Pancreas (tissue), 10 donors: ENCODE measurements at places on chromosomes 12 and 14. TPM values are rescaled to one million over a fixed set of nuclear protein-coding genes. Genes with fewer than 3 reads are reported as not detected.

The C12orf60 gene
- 0.51 TPM for total RNA-seq

GRCh38 chr12:117513353-117513752 lies 151.9 kb upstream of the NOS1 start:
- peak; percentile 22 for DNase-seq
- no peaks in the 10 kb centered on the region for H3K27me3 ChIP-seq
- H3K4me1 ChIP-seq, result peaks cover 16% of the 10 kb centered on the region
- H3K36me3 ChIP-seq, result no peaks in the 10 kb centered on the region

- DNase-seq, result no peak
- no peaks in the 10 kb centered on the region for H3K4me1 ChIP-seq
- no peaks in the 10 kb centered on the region for H3K36me3 ChIP-seq
- H3K27me3 ChIP-seq, result no peaks in the 10 kb centered on the region
- no peak overlapping the region for H3K27ac ChIP-seq
Observed at GRCh38 chr14:81406863-81407262, 6.7 kb upstream of the STON2 start.

- H3K4me1 ChIP-seq, result no peaks in the 10 kb centered on the region
- peaks cover 8% of the 10 kb centered on the region for H3K27me3 ChIP-seq
- H3K36me3 ChIP-seq, result no peaks in the 10 kb centered on the region
- no peak for DNase-seq
- H3K27ac ChIP-seq, result no peak overlapping the region
Observed at GRCh38 chr14:78638926-78639325, 468.8 kb downstream of the NRXN3 start.

- H3K27ac ChIP-seq, result no peak overlapping the region
- DNase-seq, result peak; percentile 61
- no peak overlapping the region for H3K4me3 ChIP-seq
- H3K27me3 ChIP-seq, result no peaks in the 10 kb centered on the region
Observed at GRCh38 chr12:51752234-51752889, 96.2 kb downstream of the FIGNL2 start.

DNA sequence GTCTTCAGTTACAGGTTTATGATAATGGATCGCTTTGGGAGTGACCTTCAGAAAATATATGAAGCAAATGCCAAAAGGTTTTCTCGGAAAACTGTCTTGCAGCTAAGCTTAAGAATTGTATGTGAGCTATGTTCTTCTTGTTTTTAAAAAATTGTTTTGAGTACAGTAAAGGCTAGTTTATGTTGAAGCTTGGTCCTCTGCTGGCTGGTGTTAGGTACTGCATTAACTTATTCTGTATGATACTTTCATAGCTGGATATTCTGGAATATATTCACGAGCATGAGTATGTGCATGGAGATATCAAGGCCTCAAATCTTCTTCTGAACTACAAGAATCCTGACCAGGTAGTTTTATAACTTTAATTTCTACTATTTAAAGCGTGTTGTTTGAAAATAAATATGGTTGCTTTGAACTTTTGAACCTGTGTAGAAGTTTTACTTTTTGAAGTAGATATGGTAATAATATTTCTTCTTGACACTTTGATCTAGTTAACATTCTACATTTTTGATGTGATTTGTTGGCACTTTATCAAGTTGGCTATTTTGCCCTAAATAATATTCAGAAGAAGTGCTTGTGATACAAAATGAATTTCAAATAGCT lies 55.7 kb downstream of the VRK1 start:
- no peaks in the 10 kb centered on the region for H3K36me3 ChIP-seq
- DNase-seq, result no peak
- H3K4me3 ChIP-seq, result no peak overlapping the region
- no peaks in the 10 kb centered on the region for H3K27me3 ChIP-seq
- H3K4me1 ChIP-seq, result no peaks in the 10 kb centered on the region

- H3K4me1 ChIP-seq, result peaks cover 28% of the 10 kb centered on the region
- no peak overlapping the region for H3K4me3 ChIP-seq
- H3K27me3 ChIP-seq, result no peaks in the 10 kb centered on the region
Observed at GRCh38 chr14:68547305-68548193, 245.3 kb downstream of the ZFP36L1 start.

- H3K27me3 ChIP-seq, result no peaks in the 10 kb centered on the region
- no peaks in the 10 kb centered on the region for H3K36me3 ChIP-seq
- peak; percentile 86 for DNase-seq
- peak overlapping the region; percentile 78 for H3K4me3 ChIP-seq
Observed at GRCh38 chr12:53251477-53252348, 16.4 kb upstream of the ESPL1 start.

DNA sequence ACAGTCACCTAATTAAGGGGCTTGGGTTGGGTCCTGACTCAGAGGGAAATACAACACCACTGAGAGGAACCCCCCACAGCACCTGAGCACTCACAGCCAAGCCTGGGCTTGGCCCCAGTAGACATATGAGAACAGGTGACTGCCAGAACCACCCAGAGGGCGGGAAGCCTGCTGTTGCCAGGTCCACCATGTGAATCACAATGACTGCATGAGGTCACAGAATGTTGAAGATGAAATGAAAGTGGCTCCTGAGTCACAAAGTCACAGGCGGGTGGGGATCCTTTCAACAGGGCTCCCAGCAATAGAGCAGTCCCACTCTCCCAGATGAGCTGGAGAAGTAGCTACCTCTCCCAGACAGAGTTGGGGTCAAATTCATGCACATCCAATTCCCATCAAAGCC lies at the start of gene LRRC74A:
Gene LRRC74A (plus strand): TSS at position 287 of the 400 bp plus-strand sequence. CDS start 290 bp downstream, outside the sequence.
- H3K27ac ChIP-seq, result peak within 1 kb of the TSS; percentile 79
- H3K36me3 ChIP-seq, result no peaks in the 10 kb centered on the region
- H3K4me3 ChIP-seq, result no peak within 1 kb of the TSS
- H3K27me3 ChIP-seq, result no peaks in the 10 kb centered on the region
- H3K4me1 ChIP-seq, result peaks cover 46% of the 10 kb centered on the region
- no peak for DNase-seq

DNA sequence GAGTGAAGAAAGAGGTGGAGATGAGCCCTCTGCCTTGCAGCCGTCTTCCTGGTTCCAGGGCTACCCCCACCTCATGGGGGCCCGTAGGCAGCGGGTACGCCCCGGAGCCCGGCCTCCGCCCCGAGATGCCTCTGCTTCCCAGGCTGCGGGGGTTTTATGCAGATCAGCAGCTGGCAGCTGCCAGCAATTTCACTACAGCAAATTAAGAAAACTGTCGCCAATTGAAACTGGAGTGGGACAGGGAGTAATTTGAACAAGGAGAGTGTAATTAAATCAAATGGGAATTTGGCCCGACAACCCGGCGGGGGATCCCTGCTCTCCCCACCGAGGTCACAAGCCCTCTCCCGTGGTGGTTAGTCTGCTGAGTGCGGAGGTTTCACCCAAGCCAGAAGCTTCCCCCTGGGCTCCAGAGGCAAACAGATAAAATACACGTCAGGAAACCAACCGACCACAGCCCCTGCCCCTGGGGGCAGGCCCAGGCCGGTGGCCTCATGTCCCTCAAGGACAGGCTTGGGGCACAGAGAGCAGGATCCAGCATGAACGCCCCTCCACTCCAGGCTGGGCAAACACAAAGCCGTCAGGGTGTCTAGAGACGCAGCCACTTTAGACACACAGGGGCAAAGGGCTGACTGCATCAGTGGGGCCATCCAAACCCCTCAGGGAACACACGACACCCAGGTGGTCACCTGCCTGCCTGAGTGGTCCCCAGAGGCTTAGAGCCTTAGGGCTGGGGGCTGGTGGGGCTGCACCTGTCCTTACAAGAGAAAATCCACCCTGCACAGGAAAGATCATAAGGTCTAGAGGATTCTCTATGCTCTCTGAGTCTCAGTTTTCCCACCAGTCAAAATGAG lies 53.8 kb downstream of the TESC start:
- H3K27me3 ChIP-seq, result no peaks in the 10 kb centered on the region
- no peaks in the 10 kb centered on the region for H3K4me1 ChIP-seq
- no peak overlapping the region for H3K4me3 ChIP-seq
- peaks cover 12% of the 10 kb centered on the region for H3K36me3 ChIP-seq
- no peak for DNase-seq

GRCh38 chr12:12947902-12948301 lies 4.1 kb downstream of the GPRC5D start:
- DNase-seq, result no peak
- no peaks in the 10 kb centered on the region for H3K4me1 ChIP-seq
- no peak overlapping the region for H3K4me3 ChIP-seq
- H3K36me3 ChIP-seq, result no peaks in the 10 kb centered on the region
- H3K27ac ChIP-seq, result no peak overlapping the region
- no peaks in the 10 kb centered on the region for H3K27me3 ChIP-seq
